ENCODE measurements at places on chromosomes 16 and 17. TPM values are rescaled to one million over a fixed set of nuclear protein-coding genes. Genes with fewer than 3 reads are reported as not detected.

SLC16A13 gene
- total RNA-seq, result 11.0 TPM

TSNAXIP1 gene
- total RNA-seq, result 0.65 TPM

SLC39A11 gene
- 15.9 TPM for total RNA-seq

CD300H gene
- 0.17 TPM for total RNA-seq

PAFAH1B1 gene
- total RNA-seq, result 192 TPM

VAT1L gene
- 0.02 TPM for total RNA-seq

EME1 gene
- 13.8 TPM for total RNA-seq

ZFP3 gene
- 1.4 TPM for total RNA-seq

ABCC12 gene
- 0.05 TPM for total RNA-seq

EXOC3L1 gene
- total RNA-seq, result 0.05 TPM

SDR42E2 gene
- total RNA-seq, result not detected

RAB11FIP3 gene
- 29.8 TPM for total RNA-seq

SOST gene
- total RNA-seq, result not detected

TNP2 gene
- total RNA-seq, result not detected

PRSS21 gene
- not detected for total RNA-seq

TMEM238L gene
- total RNA-seq, result not detected

CCR7 gene
- total RNA-seq, result 0.44 TPM

OR1A1 gene
- not detected for total RNA-seq

PRDM7 gene
- not detected for total RNA-seq

ARSG gene
- 1.9 TPM for total RNA-seq

HOXB13 gene
- 1.6 TPM for total RNA-seq

GSDMA gene
- not detected for total RNA-seq

MYH13 gene
- not detected for total RNA-seq

VEZF1 gene
- 59.2 TPM for total RNA-seq

LGALS9C gene
- total RNA-seq, result not detected

AANAT gene
- total RNA-seq, result 0.31 TPM

AOC3 gene
- total RNA-seq, result 0.86 TPM

SPNS3 gene
- not detected for total RNA-seq

NUFIP2 gene
- 38.1 TPM for total RNA-seq

TVP23C gene
- total RNA-seq, result 12.2 TPM

All from A549 treated with dexamethasone at 1 μM for 4 hours (cell line).